ENCODE measurements at places on chromosomes 16 and 17.

GRCh38 chr17:6027342-6028024 is 42.7 kb upstream of the WSCD1 start:
- DNase-seq, result no peak

GRCh38 chr17:49452201-49452600 is 37.5 kb upstream of the PHB1 start:
- no peak for DNase-seq

DNA sequence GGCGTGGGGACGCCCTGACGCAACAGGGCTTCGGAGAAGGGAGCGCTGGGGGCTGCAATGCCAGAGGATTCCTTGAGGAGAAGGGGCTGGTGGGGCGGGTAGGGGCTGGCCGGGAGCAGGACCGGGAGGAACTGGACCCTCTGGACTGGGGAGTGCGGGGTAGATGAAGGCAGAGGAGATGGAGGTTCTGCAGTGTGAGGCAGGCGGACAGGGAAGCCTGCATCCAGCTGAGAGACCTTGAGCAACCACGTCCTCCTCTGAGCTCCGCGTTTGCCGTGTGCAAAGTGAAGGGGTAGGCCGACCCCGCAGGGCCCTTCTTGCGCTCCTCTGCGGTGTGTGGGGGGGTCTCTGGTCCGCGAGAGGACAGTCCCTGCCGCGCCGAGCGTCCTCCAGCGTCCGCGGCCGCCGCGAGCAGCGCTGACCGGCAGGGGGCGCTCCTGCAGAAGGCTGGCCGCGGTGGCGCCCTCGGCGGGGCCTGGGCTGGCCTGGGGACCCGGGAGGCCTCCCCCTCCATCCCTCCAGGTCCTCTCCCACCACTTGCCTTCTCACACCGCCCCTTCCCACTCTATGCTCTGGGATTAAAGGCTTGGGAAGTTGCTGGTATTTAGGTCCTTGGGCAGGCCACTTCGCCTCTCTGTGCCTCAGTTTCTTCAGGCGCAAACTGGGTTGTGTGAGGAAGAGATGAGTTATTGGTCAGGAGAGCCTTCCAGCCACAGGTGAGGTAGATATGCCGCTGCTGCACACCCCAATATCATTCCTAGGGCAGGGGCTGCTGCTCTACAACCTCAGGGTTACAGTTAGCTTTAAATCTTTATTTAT is 9.6 kb upstream of the WNT9B start:
- DNase-seq, result no peak

GRCh38 chr17:51630101-51630671 is 369.8 kb downstream of the UTP18 start:
- no peak for DNase-seq

DNA sequence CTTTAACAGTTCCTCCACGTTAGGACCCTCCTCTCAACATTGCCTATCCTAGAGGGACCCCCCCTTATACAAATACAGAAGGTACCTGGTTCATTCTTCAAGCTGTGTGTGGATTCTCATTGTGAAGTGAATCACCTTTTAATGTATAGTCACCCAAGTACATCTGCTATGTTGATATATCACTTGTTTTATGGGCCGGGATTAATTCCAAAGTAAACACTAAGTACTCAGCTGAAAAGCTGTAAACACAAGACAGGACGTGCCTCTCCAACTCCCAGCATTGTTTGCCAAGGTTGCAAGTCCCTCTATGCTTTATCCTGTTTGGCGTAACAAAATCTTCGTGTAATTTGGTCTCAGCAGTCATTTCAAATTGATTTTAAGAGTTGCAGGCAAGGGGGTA is 123.6 kb downstream of the RBFOX1 start:
- no peak for DNase-seq

GRCh38 chr16:24906199-24906808 is 60.5 kb downstream of the SLC5A11 start:
- no peak for DNase-seq

DNA sequence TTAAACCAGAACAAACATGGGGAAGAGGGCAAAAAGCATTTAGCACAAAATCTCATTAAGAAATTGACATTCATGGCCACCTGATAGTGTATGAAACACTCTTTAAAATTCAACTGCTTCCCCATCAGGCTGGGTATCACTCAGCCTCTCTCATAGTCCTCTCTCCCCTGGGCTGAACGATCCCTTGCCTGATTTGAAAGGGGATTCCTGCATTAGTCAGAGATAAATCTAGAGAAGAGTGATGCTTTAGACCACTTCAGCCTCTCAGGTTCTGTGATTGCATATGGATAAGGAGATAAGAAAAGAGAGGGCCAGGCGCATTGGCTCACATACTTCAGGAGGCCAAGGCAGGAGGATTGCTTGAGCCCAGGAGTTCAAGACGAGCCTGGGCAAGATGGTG is 280.0 kb downstream of the SOX9 start:
- DNase-seq, result no peak

DNA sequence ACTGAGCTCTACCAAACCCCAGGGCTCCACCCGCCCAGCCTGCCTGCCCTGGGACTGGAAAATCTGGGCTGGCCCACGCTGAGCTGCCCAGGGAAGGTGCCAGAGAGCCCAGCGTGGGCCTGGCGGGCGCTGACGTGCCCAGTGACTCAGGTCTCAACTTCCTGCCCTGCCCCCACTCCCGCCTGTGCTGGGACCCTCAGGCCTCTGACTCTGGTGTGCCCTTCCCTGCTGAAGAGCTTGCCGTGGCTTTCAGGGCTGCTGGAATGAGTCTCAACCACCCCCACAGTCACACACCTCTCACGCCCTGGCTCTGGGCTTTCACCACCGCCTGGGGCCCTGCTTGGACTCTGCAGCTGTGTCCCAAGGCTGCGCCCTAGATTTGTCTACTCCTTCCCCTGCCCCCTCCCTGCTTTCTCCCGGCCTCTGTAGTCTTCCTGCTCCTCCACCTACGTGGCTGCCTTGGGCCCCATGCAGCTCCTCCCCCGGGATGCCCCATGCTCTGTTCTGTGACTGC is 10.4 kb downstream of the LLGL1 start:
- no peak for DNase-seq

GRCh38 chr16:13680021-13680889 is 239.7 kb upstream of the ERCC4 start:
- DNase-seq, result no peak

DNA sequence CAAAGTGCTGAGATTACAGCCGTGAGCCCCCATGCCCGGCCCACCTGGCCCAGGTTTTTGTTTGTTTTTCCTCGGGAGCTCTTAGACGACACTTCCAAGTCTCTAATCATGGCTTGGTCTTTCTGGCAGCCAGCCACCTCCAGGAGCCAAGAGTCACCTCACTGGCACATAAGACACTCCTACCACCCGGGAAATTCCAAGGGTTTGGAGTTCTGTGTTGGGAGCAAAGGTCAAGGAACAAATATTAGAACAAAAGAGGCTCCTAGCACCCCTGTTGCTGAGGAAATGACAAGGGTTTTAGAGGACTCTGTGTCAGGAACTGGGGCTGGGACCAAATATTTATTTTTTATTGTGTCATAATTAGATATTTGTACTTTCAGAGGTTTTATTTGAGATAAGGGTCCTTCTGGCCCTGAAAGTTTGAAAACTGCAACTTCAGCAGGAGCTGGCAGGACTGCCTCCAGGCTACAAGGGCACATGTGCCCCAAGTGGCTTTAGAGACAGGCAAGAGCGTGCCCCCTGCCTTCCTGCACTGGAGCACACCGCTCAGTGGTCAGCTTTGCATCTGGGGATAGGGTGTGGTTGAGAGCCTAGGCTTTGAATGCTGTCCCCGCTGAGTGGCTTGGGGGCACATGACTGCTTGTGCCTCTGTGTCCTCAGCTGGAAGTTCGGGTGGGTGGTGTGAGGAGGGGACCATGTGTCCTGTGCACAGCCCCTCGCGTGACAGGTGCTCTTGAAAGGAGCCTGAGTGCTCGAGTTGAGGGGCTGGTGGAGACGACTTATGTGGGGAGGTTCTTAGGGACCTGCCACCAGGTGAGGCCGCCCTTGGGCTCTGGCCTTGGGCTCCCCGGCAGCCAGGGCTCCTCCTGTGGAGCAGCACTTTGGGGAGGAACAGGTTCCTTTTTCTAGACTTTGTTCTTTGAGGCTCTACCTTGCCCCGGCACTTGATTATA is 29.7 kb downstream of the MGRN1 start:
- DNase-seq, result no peak

GRCh38 chr16:7227229-7227721 is 105.4 kb upstream of the RBFOX1 start:
- no peak for DNase-seq

DNA sequence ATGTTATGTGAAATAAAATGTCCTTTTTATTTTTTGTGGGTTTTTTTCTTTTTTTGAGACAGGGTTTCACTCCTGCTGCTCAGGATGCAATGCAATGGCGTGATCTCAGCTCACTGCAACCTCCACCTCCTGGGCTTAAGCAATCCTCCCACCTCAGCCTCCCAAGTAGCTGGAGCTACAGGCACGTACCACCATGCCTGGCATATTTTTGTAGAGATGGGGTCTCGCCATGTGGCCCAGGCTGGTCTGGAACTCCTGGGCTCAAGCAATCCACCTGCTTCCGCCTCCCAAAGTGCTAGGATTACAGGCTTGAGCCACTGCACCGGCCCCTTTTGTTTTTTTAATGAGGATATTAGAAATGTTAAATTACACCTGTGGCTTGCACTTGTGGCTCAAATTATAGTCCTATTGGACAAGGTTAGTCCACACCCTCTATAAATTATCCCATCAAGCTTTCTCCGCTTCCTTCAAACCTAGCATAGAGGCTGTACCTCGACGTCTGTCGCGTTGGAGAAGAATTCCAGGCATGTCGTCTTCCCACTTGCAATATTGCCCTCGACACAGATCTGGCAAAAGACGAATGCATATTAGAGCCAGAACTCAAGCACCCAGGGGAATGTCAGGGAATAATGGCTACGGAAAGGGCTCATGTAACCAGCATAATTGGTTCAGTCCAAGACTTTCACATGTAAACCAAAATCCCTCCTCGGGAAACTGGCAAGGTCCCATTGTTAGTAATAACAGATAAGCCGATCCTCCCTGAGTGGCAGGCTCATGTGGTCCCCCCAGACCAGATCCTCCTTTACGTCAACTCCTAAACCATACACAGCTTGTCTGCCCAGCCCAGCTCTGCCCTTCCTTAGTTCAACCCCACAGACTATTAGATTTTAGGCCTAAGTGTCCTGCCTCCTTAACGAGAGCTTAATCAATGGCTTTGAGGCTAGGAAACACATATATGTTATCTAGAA is 8.2 kb downstream of the TK2 start:
- no peak for DNase-seq

- DNase-seq, result no peak
Measured at GRCh38 chr16:49537924-49538459, 164.4 kb downstream of the C16orf78 start.

DNA sequence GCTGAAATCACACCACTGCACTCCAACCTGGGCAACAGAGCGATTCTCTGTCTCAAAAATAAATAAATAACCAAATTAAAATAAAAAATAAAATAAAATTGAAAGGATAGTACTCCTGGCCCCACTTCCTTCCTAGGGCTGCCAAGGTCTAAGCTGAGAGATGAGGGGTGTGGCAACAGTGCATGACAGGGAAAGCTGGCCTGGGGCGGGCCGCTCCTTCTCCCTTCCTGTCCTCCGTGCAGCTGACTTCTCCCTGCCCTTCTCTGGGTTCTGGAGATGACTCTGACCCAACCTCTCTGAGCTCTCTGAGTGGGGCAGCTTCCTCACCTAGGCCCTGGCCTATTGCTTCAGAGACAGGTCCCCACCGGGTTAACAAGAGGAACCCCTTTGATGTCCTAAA is 8.7 kb upstream of the SLC25A39 start:
- DNase-seq, result no peak

DNA sequence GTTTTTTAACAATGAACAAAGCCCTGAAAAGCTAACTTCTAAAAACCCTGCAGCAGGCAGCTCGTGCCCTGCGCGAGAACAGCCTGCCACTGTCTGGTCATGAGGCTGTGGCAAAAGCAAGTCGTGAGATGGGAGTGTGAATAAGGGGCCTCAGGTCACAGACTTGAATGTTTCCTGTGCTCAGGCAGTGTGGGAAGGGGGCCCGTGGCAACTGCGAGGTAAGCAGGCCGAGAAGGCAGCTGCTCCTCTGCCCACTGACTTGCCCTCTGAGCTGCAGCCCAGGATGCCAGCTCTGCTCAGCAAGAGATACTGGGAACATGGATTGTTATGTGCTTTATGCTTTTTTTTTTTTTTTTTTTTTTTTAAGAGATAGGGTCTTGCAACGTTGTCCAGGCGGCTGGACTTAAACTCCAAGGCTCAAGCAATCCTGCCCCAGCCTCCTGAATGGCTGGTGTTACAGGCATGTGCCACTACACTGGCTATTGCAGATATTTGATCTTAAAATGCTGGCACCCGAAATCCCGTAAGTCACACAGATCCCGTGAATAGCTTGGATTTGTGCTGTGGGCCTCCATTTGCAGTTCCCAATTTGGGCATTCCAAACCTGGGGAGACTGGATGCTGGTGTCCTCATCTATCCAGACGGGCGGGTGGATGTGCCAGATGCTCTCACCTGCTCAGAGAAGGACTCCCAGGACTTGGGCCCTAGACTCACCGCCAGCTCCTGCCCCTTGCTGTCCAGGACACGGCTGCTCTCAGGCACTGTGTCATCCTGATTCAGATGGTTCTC is 44.0 kb downstream of the UBN1 start:
- no peak for DNase-seq

GRCh38 chr16:79104567-79104966 is 496.0 kb downstream of the MAF start:
- no peak for DNase-seq

DNA sequence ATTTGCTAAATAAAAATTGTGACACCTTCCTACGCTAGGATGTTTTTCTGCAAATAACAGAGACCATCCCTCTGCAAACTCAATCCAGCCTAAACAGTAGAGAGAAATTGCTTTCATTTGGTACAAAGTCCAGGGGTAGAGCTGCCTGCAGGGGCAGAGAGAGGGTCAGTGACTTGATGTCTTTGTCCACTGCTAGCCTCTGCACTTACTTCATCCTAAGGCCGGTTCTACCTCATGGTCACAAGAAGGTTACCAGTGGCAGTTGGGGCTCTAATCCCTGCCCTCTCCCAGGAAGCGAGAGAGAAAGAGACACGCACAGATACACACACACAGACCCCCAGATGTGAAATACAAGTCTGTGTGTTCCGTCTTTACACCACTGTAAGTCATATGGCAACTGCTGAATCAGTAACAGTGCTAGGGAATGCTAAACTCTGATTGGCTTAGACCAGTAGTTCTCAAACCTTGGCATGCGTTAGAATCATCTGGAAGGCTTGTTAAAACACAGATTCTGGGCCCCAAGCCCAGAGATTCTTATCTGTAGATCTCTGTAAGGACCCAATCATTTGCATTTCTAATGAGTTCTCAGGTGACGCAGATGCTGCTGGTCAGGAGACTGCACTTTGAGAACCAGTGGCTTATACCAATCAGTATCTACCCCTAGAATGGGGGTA is 13.1 kb upstream of the LPCAT2 start:
- no peak for DNase-seq

- DNase-seq, result no peak
Measured at GRCh38 chr17:46191322-46192188, 1.7 kb downstream of the KANSL1 start.

- no peak for DNase-seq
Measured at GRCh38 chr17:2366747-2367494, 29.6 kb downstream of the SGSM2 start.

- peak; percentile 93 for DNase-seq
Measured at GRCh38 chr17:43393944-43394482, 4.8 kb upstream of the ARL4D start.
